ENCODE measurements at places on chromosomes 4 and X.
A peak's percentile ranks its signal among the peaks of the same experiment; 100 is the strongest.

GRCh38 chrX:39677978-39678791 lies 419.6 kb downstream of the BCOR start:
- no peak for DNase-seq

DNA sequence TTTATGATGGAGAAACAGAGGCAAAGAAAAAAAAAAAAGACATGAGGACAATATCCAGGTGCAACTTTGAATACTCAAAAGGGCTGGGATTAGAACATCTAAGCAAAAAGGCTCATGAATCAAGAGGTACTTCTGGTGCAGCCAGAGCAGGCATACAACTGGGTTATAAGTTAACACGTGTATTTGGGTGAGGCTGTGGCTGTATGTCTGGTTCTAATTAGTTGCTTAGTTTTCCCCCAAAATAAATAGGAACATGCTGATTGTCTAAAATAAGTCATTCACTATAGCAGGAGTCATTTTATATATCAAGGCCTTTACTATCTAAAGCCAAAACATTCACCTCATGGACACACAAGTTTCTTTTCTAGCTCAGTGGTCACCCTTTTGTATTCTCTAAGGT lies 20.2 kb downstream of the NHS start:
- DNase-seq = no peak

DNA sequence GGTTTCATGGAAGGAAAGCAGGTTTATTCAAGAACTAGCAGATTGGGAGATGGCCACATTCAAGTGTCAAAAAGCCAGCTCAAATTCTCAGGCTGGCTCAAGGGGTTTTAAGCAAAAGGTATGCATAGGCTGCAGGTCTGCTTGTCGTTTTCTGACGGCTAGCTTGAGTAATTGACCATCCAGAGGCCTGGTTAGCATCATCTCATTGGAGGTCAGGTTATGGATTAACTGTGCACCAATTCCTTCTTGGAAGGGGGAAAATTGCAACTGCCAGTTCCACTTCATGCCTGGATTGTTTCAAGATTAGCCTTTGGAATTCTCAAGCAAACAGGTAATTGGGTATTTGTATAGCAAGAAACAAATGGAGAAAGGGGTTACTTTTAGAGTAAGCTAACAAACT lies 62.1 kb downstream of the FUNDC1 start:
- DNase-seq = peak; percentile 17

DNA sequence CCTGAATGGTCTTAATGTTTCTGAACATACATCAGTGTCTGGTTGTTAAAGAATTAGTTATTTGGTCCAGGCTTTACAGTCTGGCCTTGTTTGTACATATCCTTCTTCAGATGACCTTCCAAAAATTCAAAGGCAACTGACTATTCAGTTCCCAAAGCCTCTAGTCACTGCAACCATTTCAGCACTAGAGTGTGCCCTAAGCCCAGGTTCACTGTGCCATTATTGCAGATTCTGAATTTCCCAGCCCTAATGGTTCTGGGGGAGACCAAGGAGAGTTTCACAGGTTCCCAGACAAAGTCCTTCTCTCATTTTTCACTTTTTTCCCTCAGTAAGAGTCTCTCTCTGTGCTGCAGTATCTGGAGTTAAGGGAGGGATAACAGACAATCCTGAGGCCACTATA lies 235.8 kb downstream of the TRAM1L1 start:
- no peak for DNase-seq

GRCh38 chr4:183173580-183174526 lies 74.8 kb downstream of the WWC2 start:
- DNase-seq = no peak

DNA sequence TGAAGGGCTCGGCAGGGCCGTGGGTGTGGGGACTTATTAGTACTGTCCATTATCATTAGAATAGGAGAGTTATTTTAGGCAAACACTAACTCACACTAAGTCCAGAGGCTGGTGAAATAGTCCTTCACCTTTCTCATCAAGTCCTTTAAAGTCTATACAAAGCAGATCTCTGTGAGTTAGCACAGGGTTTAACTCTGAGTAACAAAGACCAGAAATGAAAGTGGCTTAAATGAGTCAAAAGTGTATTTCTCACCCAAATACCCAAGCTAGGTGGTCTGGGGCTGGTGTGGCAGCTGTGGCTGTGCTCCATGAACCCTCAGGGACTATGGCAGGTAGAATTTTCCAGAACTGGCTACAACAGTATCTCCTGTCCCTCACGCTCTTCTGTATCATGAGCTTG lies 263.2 kb downstream of the BCOR start:
- no peak for DNase-seq

DNA sequence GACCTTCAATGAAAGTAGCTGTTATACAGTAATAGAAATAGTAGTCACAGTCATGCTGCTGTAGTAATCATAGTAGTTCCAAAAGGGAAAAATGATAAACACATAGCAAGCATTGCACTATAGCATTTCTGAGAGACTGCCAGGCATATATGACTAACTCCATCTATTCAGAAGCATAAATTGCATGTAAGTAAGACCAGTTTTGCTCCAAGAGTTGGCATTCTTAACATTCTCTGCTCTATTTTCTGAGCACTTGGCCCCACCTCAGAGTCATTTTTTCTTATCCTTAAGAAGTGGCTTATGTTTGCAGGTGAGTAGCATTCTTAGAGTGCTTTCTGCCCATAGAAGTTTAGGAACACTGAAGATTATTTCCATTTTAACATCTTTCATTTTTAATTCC lies 490.3 kb upstream of the TECRL start:
- no peak for DNase-seq

Measured in renal cortex interstitium (tissue), 15 donors.